Activated T-cell treated with anti-CD3 and anti-CD28 coated beads, Interleukin-2, amount 50 U/mL, for 4 hours (primary cell): ENCODE measurements at places on chromosomes 5 and 9. TPM values are rescaled to one million over a fixed set of nuclear protein-coding genes. Genes with fewer than 3 reads are reported as not detected.

The PTGDS gene
- total RNA-seq, result not detected

The BTNL8 gene
- not detected for total RNA-seq

The PDE6A gene
- not detected for total RNA-seq

The PCDHB16 gene
- not detected for total RNA-seq

The PANK3 gene
- total RNA-seq, result 44.0 TPM

The PDGFRB gene
- 0.37 TPM for total RNA-seq

The LEAP2 gene
- total RNA-seq, result 1.9 TPM

The FRRS1L gene
- 0.10 TPM for total RNA-seq

The RGS7BP gene
- not detected for total RNA-seq

The FAXDC2 gene
- not detected for total RNA-seq

The TGFBI gene
- total RNA-seq, result 0.82 TPM

The ZFP62 gene
- total RNA-seq, result 22.4 TPM

The CCDC192 gene
- total RNA-seq, result not detected

- no peak for DNase-seq
Observed at GRCh38 chr5:140480310-140481014, 67.0 kb upstream of the EIF4EBP3 start.

DNA sequence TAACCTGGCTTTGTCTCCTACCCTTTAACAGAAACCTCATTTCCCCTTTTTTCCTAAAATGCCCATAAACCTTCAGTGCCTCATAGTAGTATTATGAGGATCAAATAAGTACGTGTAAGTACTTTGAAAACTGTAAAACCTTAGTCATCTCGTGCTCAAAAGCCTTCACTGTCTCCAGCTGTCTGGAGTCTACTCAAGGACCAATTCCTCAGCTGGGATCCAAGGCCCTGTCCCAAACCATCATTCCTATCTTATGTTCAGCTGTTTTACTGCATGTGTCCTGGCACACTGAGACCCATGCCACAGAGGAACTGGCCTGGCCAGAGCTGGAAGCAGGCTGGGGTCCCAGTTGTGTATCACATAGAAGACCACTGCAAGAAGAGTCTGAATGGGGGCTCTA is 15.9 kb downstream of the ADAMTSL1 start:
- no peak for DNase-seq

GRCh38 chr9:69093471-69094103 is 58.0 kb downstream of the FXN start:
- no peak for DNase-seq

DNA sequence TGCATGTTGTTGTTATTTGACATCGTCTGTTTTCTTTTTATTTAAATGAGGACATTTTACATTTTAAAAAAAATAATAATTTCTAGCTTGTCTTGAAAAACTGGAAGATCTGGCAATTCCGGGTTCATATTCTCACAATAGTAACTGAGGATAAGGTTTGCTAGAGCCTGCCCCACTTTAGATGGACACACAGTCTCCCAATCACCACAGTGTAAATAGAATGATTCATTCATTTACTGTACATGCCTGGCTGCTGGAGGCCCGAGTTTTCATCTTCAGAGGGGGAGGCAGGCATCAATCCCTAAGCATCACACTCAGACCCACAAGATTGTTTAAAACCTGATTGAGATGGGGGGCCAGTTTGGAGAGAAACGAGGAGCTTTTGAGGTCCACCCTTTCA is 2039.7 kb upstream of the WWC1 start:
- no peak for DNase-seq

DNA sequence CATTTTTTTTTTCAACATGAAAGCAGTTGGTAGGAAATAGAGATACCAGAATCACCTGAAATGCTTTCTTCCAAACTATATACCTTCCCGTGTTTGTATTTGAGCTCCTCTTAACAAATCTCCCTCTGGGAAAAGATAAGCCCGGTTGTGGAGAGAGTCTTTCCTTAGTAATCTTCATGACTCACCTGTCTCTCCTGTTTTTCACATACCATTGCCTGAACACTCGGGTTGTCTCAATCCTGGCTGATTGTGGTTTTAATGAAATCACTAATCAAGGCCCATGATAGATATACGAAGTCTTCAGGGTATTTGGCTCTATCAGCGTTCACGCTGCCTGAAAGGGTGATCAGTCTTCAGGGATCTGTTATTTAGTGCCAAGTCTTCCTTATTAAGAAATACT is 136.7 kb downstream of the MAN2A1 start:
- no peak for DNase-seq

DNA sequence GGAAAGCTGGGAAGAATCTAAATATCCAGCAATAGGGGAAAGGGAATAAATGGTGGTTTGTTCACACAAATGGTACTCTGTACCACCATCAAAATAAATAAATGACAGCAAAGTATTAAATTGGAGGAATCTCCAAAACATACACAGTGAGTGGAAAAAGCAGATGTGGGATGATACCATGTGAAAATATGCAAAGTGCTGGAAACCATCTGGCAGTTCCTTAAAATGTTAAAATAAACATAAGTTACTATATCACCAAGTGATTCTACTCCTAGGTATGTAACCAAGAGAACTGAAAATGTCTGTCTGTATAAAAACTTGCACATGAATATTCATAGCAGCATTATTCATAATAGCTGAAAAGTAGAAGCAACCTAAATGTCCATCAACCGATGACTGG is 41.9 kb upstream of the TEX48 start:
- no peak for DNase-seq

GRCh38 chr5:41648996-41649395 is 138.6 kb upstream of the PLCXD3 start:
- no peak for DNase-seq

- DNase-seq, result no peak
Observed at GRCh38 chr9:35683323-35683722, 6.4 kb downstream of the TPM2 start.

GRCh38 chr5:102554082-102554481 is 55.3 kb upstream of the SLCO6A1 start:
- DNase-seq, result no peak

DNA sequence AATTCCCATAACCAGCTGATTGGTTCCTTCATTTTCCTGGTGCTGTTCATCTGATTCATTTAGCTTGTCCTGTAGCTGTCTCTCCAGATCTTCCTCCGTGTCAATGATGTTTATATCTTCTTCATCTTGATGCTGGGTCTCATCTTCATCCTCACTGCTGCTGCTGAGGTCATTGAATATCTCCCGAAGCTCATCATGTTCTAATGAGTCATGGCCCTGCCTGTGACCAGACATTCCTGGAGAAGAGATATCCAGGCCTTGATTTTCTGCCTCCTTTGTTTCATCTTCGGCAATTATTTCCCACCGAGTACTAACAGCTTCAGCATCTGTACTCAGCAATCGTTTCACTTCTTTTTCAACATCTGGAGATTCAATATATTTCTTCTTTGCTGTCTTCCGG is 1.4 kb downstream of the TAF7 start:
- DNase-seq, result no peak

DNA sequence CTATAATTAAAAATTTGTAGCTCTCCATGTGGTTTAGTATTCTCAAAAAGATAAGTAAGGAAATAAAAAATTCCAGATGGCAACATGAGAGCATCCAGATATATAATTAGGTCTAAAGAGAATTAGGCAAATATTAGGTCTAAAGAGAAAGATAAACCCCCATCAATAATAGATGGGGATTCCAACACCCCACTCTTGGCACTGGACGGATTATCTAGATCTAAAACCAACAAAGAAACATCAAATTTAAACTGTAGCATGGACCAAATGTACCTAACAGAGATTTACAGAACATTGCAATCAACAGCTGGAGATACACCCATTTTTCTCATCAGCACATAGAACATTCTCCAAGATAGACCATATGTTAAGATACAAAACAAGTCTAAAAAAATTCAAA is 31.6 kb downstream of the RGMB start:
- no peak for DNase-seq

DNA sequence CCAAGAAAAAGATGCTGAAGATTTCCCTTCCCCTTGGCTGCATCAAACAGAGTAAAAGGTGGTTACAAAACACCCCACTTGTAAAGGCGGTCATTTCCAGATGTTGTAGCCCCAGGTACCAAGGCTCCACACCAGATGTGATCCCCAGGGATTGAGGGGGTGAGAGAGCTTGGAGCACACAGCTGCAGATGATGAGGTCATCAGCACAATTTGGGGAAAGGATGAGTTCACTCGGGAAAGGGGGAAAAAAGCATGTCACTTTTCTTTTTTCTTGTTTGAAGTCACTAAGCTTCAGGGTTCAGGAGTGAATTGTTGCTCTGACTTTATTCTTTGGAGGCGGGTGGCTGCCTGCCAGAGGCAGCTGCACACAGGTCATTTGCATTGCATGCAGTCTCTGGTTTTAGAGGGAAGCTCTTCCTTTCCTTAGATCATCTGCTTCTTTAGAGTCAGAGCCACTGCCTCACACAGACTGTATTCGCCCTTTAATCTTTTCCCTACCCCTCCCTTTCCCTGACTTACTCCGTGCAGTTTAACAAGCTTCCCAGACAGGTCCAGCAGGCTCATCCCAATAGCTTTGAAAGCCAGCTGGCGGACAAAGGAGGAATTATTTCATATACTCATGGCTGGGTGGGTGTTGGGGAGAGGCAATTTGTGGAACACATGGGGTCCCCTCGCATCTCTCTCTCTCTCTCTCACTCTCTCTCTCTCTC is 409.3 kb upstream of the SLC24A2 start:
- no peak for DNase-seq

DNA sequence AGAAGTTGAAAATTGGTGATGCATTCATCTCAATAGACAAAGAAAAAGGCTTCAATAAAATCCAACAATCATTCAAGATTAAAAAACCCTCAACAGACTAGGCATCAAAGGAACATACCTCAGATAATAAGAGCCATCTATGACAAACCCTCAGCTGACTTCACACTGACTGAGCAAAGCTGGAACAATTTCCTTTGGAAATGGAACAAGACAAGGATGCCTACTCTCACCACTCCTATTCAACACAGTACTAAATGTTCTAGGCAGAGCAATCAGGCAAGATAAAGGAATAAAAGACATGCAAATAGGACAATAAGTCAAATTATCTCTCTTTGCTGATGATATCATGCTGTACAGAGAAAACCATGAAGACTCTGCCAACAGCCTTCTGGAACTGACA is 1188.1 kb downstream of the DTWD2 start:
- no peak for DNase-seq

GRCh38 chr5:2465383-2465782 is 286.1 kb downstream of the IRX2 start:
- no peak for DNase-seq

GRCh38 chr9:133133681-133134387 is 12.8 kb upstream of the RALGDS start:
- DNase-seq, result peak; percentile 74

GRCh38 chr5:175698401-175699115 is 40.7 kb downstream of the HRH2 start:
- DNase-seq, result no peak

- DNase-seq, result no peak
Observed at GRCh38 chr5:90551376-90551775, 7.2 kb upstream of the ADGRV1 start.

- DNase-seq, result no peak
Observed at GRCh38 chr5:97229688-97230285, 46.7 kb upstream of the RIOK2 start.

DNA sequence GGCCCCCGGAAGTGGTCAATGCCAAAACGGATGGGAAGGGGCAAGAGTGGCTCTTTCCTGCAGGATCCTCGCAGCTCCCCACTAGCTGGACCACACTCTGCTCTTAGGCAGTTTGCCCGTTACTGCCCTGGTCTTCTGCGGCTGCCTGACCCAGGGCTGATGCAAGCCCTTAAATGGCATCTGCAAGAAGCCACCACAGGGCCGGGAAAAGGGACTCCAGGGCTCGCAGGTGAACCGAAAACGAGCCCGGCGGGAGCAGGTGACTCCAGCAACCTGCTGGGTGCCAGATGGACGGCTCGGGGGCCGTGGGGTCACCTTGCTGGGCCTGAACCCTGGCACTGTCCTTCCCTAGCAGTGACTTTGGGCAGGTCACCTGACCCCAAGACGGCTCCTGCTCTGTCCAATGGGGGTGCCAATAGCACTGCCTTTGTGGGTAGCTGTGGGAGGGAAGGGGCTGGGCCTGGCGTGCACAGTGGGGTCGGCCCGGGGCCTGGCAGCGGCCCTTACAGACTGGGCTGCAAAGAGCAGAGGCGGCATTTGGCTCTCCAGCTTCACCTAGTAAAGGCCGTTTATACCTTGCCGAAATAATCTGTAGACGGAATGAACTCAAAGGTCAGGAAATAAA is 1.3 kb downstream of the TMEM250 start:
- no peak for DNase-seq

- DNase-seq, result peak; percentile 15
Observed at GRCh38 chr5:113043491-113043931, 66.9 kb downstream of the DCP2 start.

GRCh38 chr5:91928754-91929521 is 545.8 kb upstream of the ARRDC3 start:
- no peak for DNase-seq
